Activated gamma-delta T cell treated with Interleukin-2 at 50 U/mL for 16 hours (primary cell): ENCODE measurements at places on chromosomes 2 and 18.

GRCh38 chr2:111138839-111139238 is 18.1 kb downstream of the BCL2L11 start:
- DNase-seq: no peak

DNA sequence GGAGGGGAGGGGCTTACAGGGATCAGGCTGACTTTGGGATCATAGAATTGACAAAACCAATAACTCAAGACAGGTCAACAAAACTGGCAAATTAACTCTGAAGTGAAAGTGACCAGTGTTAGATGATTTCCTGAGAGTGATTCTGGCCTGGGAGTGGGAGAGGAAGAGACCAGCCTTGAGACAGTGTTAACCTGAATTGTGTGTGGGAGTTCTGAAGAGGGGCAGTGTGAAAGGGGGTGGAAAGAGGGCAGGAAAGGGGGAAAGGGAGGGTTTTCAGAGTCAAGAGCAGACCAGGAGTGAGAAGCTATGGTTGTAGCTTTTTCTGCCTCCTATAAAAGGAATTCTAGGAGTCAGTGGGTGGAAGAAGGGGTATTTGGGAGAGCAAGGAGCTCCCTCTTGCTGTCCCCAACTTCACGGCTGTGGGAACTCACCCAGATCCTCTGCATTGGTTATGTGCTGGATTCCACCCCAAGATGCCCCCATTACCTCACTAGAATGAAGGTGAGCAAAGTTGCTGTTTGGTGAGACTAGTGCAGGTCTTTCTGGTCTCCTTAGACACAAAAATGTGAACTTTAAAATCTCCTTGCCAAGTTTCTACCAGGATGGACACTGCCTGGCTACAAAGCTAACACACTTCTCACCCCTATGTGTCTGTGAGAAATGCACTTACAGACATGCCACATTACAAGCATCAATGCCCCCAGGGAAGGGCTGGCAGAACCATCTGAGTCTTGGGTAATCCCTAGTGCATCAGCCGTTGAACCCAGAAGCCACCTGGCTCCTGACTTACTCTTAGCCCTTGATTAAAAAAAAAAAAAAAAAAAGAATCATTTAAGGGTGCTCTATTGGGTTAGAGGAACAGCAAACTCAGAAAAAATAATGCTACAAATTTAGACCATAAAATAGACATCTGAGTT is 61.6 kb downstream of the BMP10 start:
- DNase-seq: no peak

GRCh38 chr18:79361766-79362522 is 33.8 kb upstream of the NFATC1 start:
- DNase-seq: no peak

DNA sequence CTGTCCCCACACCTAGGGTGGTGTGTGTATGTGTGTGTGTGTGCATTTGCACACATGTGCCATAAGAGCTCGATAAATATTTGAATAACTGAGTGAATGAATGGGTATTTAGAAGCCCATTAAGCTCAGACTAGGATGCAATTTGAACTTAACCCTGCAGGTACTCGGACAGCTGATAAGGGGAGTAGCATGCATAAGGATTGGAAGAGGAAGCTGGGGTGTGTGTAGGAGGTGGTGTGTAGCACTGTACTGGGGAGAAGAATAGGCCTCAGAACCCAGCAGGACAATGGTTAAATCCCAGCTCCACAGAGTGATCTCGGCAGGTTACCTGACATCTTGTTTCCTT is 1.8 kb upstream of the KCNF1 start:
- DNase-seq: no peak

DNA sequence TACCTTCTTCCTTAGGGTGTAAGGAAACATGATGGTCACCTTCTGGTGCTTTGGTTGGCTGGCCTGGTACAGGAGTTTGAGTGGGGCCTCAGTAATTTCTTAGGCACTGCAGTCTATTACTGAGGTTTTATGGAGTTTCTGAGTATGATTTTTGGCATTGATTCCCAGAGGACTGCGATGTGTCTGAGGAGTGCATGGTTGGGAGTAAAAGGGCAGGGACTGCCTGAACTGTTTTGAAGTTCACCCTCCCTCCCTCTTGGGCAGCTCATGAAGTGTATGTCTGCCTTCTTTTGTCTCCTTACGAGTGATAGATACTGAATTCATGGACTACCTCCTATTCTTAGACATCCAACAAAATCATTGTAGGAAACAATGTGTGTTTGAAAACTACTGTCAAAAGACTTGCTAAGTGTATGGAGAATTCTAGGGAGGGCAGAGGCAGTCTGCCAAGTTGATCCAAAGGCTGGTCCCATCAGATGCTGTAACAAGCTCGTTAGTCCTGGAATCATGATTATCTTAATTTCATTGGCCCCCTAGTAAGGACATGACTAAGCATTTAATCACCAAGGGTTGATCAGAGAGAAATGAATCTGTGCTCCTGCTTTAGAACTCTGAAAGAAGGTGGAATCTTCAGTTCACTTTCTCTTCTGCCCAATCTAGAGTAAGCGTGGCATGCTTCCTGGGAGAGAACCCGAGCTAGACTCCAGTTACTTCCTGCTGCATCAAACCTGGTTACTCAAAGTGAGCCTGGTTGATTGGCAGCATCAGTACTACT is 26.5 kb downstream of the LYPD6B start:
- no peak for DNase-seq

DNA sequence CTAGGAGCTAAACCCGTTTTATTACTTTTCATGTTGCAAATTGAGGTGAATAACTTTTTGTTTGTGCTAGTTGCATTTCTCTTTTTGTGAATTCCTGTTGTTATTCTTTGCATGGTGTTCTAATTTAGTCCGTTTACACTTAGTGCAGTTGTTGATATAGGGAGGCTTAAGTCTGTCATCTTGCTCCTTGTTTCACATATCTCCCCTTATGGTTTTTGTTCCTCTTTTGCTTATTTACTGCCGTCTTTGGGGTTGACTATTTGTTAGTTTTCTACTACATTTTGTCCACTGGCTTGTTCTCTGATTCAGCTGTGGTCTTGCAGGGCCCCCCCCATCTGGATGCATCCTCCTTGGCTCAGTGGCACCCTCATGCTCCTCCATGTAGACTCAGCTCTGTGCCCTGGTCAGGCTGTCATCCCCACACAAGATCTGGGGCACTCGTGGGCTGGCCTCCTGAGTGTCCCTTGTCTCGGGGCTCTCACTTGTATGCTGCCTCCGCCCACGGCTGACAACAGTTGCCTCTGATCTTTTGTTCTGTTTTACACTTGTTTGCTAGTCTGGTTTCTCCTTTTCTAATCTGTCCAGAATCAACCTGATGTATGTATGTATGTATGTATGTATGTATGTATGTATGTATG is 42.9 kb upstream of the ASB1 start:
- DNase-seq: no peak

- no peak for DNase-seq
These were observed 70.2 kb downstream of the CDCA7 start for GRCh38 chr2:173424886-173425285.

DNA sequence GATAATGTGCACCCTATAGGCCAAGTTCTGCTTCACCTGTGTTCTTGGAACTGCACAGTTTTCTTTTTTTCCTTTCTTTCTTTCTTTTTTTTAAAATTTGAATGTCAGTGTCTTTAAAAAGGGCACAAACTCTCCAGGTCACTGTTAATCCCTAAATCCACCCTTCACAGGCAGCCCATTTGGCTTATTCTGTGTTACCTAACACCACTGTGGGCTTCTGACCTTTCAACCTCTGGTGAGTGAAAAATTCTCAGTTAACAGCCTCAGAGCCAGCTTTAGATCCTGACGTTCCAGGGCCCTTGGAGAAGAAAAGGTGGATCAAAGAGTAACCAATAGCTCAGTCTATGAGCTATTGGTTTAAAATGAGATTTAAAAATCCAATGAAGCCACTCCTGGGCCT is 6.8 kb upstream of the CETN1 start:
- DNase-seq: no peak

DNA sequence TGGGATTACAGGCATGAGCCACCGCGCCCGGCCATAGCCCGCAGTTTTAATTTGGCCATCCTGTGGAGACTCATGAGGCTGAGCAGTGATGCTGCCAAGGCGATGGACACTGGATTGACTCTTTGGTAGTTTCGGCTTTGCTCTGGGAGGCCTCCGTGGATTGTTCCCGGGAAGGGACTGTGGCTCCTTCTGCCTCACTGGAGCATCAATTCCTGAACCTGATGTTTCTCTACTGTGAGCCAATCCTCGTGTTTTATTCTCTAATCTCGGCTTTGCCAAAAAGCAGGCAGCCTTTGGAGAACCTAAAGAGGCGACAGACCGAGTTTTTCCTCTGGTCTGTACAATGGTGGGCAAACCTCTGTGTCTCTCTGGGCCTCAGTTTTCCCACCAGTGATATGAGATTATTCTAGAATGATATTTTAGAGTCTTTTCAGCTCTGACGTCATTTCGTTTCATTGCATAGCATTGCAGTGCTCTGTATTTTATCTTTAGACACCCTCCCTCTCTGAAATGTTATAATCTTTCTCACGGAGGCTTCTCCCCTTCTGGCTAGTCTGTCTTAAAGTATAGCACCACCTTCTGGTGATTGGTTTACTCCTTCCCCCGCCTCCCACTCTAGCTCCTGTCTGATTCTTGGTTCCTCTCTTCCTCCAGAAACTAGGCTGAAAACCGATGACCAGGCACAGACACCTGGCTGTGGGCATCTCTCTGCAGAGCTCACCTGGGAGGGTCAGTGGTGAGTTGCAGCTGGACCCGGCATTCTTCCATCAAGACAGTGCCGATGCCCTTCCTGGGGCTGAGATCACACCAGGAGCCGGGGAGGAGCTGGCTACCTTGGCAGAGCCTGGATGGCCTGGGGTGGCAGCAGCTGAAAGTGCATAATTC is 341.3 kb downstream of the MYCN start:
- no peak for DNase-seq

DNA sequence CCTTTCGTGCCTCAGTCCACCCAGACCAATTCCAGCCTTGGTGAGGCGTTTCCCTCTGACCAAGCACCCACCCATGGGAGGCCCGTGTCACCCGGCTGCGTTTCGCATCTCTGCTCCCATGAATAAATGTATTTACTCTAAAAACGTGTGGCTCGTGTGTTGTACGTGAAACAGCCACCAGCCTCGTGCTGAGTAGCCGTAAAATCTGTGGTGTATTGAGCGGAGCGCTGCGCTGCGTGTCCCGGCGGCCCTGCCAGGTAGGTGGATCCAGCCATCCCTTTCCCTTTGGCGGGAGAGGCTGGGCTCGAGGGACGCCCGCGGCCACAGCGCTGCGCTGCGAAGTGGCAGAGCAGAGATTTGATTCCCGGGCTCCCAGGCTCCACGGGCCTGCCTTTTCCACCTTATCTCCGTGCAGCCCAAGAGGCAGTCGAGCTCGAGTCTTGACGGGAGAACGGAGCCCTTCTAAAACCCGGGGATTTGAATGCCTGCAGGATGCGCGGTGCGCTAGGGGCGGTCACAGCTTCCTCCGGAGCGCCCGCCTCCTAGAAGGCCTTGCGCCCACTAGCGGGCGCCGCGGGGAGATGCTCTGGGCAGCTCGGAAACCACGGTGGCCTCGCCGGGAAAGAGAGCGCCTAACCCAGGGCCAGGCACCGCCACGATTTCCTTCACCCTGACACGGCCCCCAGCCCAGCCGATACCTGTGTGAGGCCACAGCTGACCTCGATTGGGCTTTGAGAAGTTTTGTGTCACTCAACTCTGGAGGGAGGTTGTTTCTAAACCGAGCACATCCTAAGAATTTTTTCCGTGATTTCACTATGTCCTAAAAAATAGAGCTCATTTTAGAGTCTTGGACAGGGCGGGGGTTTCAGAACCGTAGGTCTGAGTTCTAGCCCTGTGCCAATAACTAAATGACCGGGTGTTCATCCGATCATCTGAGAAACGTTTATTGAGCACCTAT is 3.9 kb upstream of the PSMD1 start:
- peak; percentile 77 for DNase-seq

- DNase-seq: no peak
These were observed 210.6 kb upstream of the EPAS1 start for GRCh38 chr2:46086578-46087070.

DNA sequence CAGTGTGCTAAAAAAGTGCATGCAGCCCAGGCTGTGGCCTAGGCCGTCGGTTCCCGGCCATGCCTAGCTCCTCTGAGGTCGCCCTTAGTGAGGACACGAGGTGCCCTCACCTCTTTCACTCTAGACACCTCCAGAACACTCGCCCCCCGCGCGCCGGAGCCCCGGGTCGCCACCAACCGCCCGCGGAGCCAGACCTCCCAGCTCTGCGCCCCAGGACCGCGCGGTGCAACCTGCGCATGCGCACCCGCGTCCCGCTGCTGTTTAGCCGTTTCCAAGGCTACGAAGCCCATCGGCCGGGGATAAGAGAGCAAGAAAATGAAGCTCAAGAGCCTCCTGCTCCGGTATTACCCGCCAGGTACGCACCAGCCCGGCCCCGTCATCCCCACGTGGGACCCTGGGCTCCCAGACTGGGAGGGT is at the start of gene DAW1:
Gene DAW1, plus strand, starts transcription at position 257 of the 417 bp plus-strand sequence. Its CDS starts 59 bp downstream, at position 316.
- DNase-seq: peak; percentile 5

DNA sequence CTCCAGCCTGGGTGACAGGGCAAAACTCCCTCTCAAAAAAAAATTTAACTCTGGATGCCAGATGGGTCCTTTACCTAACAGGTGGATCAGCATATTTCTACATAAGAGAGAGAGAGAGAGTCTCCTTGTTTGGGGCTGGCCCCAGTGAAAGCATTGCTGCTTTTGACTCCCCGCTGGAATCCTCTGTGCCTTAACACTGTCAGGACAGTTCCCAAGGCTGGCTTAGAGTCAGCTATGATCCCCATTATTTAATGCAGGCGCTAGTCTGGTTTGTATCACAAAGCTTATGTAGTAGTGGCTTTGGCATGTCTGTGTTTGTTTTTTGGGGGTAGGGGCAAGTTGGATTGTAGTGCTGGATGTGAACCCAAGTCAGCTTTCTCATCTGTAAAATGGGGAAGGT is 9.4 kb downstream of the INPP4A start:
- DNase-seq: no peak

- no peak for DNase-seq
These were observed 60.6 kb downstream of the SMAD7 start for GRCh38 chr18:48889981-48890762.

DNA sequence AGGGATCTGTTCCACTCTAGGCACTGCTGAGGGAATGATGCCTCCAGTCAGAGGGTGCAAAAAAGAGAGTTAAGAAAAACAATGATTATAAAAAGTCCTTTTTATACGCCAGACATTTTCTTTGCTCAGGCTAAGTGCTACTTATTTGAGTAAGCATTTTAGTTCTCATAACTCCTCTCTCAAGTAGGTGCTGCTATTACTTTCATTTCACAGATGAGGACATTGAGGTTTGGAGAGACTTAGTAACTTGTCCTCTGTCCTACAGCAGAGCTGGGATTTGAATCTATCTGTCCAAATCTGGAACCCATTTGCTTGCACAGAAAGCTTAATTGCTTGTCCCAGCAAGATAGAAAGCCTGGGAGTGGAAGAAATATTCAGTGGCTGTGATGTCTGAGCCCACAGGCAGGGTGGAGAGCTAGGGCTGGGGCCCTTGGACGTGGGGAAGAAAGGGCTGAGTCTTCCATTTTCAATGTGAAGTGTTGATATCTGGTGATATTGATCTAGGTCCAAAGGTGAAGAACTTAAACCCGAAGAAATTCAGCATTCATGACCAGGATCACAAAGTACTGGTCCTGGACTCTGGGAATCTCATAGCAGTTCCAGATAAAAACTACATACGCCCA is 5.8 kb downstream of the IL37 start:
- DNase-seq: no peak
